ENCODE measurements at places on chromosomes 1 and 21.
A peak's percentile ranks its signal among the peaks of the same experiment; 100 is the strongest.

DNA sequence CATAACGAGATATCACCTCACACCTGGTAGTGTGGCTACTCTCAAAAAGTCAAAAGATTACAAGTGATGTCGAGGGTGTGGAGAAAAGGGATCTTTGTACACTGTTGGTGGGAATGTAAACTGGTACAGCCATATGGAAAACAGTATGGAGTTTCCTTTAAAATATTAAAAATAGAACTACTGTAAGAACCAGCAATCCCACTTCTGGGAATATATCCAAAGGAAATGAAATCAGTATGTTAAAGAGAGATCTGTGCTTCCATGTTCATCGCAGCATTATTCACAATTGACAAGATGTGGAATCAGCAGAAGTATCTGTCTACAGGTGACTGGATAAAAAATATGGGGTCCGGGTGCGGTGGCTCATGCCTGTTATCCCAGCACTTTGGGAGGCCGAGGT, 7.6 kb upstream of the PIK3C2B start:
- no peak for DNase-seq

- no peak for DNase-seq
Observed at GRCh38 chr1:95852483-95853070, 618.6 kb downstream of the RWDD3 start.

DNA sequence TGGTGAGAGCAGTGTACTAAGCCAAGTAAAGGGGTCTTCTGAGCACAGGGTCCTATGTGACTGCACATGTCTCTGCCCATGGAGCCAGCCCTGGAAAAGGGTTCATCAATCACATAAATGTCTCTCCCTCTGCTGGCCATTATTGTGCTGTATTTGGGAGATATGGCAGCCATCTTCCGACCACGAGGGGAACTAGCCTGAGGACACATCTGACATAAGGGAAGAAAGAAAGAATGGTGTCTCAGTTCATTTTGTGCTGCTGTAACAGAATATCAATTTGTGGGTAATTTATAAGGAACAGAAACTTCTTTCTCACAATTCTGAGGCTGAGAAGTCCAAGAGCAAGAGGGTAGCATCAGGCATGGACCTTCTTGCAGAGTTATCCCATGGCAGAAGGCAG, 55.1 kb upstream of the GJA5 start:
- no peak for DNase-seq

GRCh38 chr1:7468248-7468647, 302.8 kb upstream of the VAMP3 start:
- DNase-seq = no peak

- DNase-seq = no peak
Observed at GRCh38 chr1:47562799-47563198, 125.0 kb downstream of the FOXD2 start.

DNA sequence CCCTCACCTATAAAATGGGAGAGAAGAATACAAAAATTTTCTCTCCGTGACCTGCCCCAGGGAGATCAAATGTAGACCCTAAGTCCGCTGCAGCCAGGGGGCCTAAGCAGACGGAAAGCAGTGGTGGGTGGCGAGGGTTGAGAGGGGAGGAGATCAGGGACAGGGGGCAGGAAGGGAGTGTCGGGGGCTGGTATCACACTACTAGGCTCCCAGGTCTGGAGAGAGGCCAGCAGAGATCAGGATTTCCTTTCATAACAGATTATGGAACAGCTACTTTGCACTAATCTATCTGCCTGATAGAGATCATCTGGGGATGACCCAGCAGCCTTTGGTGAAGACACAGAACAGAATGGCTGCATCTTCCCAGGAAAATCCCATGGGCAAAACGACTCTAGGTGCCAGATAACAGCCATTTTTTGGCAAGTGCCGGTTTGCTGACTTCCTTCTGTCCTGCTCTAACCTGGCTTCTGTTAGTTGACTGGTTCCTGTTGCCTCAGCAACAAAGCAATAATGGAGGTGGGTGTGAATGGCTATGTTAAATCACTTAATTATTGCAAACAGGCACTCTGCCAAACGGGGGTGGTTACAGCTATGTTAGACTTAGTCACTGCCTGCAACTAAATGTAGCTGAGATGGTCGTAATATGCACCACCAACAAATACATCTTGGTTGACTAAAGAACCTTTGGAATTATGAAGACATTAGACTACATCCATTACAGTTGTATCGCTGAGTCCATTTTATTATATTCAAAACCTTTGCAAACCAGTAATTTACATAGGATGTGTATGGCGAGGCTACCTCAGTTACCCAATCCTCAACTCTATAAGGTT, 30.0 kb upstream of the EPS8L3 start:
- DNase-seq = no peak

DNA sequence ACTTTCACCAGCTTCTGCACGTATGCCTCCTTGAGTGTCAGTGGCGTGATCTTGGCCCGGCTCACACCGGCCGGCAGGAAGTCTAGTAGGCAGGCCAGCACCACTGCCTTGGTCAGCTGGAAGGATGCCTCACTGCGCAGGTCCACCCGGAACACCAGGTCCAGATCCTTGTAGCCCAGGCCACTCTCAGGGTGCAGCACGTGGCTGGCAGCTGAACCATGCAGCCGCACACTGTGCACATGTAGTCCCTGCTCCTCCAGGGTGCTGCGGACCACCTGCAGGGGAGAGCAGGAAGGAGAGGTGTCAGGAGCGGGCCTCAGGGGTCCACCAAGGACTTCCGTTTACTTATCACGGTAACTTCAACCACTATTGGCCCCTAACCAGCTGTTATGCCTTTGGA, 6.0 kb downstream of the TENT5B start:
- no peak for DNase-seq

- DNase-seq = no peak
Observed at GRCh38 chr1:28646040-28646439, 2.4 kb upstream of the RNU11 start.

- no peak for DNase-seq
Observed at GRCh38 chr1:228066891-228067654, 15.4 kb upstream of the ARF1 start.

GRCh38 chr1:245859493-245860114, 647.5 kb downstream of the SMYD3 start:
- DNase-seq = no peak

GRCh38 chr1:205354259-205355074, 2.3 kb downstream of the KLHDC8A start:
- DNase-seq = no peak

GRCh38 chr1:235199441-235199840, 38.4 kb upstream of the RBM34 start:
- peak; percentile 75 for DNase-seq

- DNase-seq = no peak
Observed at GRCh38 chr1:41235893-41236292, 6.2 kb downstream of the SCMH1 start.

- DNase-seq = no peak
Observed at GRCh38 chr1:35488336-35488735, 68.9 kb downstream of the KIAA0319L start.

All from iPS DF 19.7 (cell line).